ENCODE measurements at places on chromosomes 7 and 10.

GRCh38 chr10:112404617-112405016, 30.7 kb downstream of the ACSL5 start:
- no peak for DNase-seq

DNA sequence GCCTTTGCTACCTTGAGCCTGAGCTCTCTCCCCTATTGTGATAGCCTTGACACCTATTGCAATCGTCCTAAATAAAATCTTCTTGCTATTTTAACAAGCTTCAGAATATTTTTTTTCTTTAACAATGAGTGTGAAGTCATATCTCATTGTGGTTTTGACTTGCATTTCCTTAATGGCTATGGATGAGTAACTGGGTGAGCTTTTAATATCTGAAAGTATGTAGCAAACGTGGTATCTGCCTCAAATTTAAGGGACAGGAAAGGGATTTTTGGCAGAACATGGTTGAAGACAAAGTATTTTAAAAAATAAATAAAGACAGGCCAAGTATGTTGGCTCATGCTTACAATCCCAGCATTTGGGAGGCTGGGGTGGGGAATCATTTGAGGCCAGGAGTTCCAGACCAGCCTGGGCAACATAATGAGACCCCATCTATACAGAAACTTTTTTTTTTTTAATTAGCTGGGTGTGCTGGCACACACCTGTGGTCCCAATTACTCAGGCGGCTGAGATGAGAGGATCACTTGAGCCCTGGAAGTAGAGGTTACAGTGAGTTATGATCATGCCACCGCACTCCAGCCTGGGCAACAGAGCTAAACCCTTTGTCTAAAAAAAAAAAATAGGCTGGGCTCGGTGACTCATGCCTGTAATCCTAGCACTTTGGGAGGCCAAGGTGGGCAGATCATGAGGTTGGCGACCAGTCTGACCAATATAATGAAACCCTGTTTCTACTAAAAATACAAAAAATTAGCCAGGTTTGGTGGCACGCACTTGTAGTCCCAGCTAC, 319.3 kb upstream of the NRP1 start:
- peak; percentile 82 for DNase-seq

- no peak for DNase-seq
Observed at GRCh38 chr10:88232029-88232895, 350.9 kb downstream of the RNLS start.

- DNase-seq: no peak
Observed at GRCh38 chr7:111718886-111719285, 156.6 kb upstream of the IMMP2L start.

- DNase-seq: no peak
Observed at GRCh38 chr10:58846856-58847255, 329.6 kb upstream of the PHYHIPL start.
